ENCODE measurements at places on chromosomes 4 and X.

- DNase-seq = no peak
These were observed 65.5 kb upstream of the TRIM2 start for GRCh38 chr4:153138736-153139135.

GRCh38 chr4:126733301-126733700, 899.5 kb upstream of the INTU start:
- no peak for DNase-seq

DNA sequence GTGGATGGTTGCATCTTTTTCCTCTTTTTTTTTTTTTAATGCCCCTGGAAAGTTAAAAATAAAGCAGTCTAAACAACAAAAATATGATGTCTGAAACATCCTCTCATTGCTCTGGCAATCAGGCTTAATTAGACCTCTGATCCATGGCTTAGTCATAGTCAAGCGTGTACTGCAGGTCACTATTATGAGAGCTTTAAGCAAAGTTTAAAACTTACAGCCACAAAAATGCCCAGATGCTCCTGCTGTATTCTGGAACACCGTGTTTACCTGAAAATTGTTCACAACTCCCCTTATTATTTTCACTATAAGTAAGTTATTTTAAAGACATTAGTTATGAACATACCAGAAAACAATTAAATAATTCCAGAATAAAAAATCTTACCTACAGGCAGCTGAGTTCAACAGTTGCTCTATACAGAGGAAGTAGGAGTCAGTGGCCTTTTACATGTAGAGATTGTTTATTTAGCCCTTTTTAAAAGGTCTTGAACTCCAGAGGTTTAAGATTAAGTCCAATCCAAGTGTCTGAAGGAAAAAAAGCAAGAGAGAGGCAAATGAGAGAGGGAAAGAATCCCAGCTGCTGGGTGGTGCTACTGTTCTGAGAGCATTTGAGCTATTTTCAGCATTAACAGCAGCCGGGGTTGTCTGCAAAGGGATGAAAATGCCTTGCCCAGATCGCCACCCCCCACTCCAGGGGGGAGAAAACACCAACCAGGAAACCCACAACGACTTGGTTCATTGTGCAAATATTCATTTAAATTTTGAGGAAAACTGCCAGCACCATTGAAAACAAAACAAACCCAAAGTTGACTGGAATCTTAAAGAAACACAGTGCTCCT, 36.9 kb downstream of the SORBS2 start:
- no peak for DNase-seq

DNA sequence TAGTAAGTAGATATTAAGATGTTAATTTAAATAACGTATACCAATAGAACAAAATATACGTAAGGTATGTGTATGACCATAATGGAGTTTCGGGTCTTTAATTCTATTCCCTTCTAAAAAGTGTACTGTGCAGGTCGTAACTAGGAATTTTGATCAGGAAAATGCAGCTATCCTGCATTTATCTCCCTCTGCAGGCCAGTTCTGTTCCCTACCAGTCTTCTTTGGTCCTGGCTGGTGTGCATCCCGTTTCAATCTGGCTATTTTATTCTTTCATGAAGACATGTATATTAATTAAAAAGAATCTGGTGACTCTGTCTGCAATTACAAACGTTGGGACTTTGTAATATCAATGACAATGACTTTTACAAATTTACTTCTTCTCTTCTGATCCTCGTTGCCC, 534.1 kb upstream of the AADAT start:
- DNase-seq = no peak

DNA sequence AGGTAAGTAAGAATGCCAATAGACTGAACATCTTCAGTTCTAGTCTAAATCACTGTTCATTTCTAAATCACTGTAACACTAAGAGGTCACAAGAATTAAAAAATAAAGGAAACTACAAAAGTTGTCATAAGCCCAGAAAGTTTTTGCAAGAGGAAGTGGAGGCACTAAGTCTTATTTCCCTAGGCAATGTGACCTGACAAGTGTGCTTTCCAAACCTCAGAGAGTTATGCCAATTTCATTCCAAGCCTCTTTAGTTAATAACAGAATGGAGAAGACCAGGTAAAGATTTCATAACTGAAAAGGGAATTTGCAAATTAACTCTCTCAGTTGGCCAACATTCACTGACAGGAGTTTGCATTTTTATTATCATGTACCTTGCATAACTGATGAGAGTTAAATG, 40.5 kb downstream of the BBS12 start:
- no peak for DNase-seq

GRCh38 chr4:109672169-109672930, 30.9 kb downstream of the CASP6 start:
- no peak for DNase-seq

GRCh38 chr4:123913598-123913997, 517.0 kb downstream of the SPRY1 start:
- DNase-seq = no peak

- DNase-seq = no peak
These were observed 98.5 kb upstream of the MAGEB16 start for GRCh38 chrX:35699642-35700041.

GRCh38 chr4:103091601-103092223, 7.9 kb downstream of the BDH2 start:
- DNase-seq = no peak

DNA sequence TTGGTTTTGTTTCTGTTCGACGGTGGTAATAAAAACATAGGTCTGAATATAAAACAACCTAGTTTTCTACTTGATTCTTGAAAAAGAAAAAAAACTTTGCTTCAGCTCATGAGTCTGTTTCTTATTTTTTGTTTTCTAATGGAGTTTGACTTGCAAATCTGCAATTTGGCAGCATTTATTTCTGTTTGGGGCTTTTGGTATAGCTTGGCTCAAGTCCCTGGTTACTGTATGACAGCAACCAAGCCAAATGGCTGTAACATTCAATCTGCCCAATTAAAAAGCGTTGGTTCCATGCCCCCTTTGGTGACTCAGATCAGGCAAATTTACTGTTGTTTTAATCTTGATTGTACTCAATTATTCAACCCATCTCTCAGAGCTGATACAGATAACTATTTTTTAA, 263.4 kb downstream of the GRIA3 start:
- DNase-seq = no peak

- DNase-seq = no peak
These were observed 310.5 kb upstream of the DDX53 start for GRCh38 chrX:22689290-22689689.

DNA sequence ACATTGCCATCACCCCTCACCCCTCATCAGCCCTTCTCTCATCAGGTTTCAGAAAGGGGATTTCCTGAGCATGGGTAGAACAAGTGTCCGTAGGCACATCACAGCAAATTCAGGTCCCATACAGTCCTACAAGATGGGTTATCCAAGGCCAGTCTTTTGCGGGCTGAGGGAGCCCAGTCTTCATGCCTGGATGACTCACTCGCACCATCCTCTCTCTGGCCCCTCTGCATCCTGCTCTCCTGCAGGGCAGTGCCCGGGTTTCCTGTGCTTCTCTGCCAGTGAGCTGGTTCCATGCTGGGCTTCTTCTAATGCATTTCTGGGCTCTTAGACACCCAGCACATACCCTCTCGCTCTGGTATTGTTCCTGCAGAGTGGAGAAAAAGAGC, 7.3 kb upstream of the INTS6L start:
- no peak for DNase-seq

DNA sequence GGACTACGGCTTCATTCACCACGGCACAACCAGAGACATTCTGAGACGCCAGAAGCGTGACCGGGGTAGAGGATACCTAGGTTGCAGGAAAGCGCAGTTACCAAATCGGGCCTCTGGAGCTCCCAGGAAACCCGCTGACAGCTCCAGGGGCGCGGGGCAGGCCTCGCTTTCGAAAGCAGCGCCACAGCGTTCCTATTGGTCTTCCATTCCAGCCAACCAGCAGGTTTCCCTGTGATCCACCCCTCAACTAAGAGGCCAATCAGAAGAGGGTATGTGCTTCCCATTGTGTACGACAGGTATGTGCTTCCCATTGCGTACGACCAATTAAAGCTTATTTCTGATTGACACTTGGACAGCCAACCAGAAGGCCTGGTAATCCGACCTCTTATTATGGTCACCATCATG, 14.9 kb downstream of the SNX12 start:
- DNase-seq = no peak

DNA sequence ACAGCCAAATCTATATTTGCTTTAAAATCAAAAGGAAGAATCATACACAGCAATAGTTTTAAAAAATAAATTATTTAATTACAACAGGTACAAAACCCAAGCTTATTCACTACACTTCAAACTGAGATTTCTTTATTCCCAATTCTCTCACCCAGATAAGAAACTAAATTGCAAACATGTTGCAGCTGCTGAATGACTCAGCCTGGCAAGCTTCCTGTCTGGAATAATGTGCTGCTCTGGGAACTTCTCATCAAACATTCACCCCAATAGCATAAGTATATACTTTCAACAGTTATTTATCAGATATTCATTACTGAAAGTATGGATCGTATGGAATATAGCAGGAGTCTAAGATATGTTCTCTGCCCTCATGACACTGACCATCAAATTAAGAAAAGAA, 43.0 kb upstream of the GABRA2 start:
- no peak for DNase-seq
